Activated T-cell treated with anti-CD3 and anti-CD28 coated beads, Interleukin-2, amount 50 U/mL, for 72 hours (primary cell): ENCODE measurements at places on chromosomes 2 and 18. TPM values are rescaled to one million over a fixed set of nuclear protein-coding genes. Genes with fewer than 3 reads are reported as not detected.

Gene CYB5A
- 47.8 TPM for total RNA-seq

Gene RAB17
- 0.09 TPM for total RNA-seq

Gene ITGB1BP1
- total RNA-seq, result 132 TPM

Gene SERPINB3
- total RNA-seq, result not detected

Gene DYSF
- 1.6 TPM for total RNA-seq

Gene CDK15
- total RNA-seq, result not detected

Gene TBR1
- 0.05 TPM for total RNA-seq

Gene TRABD2A
- total RNA-seq, result 35.1 TPM

Gene FBXO36
- 1.7 TPM for total RNA-seq

Gene IL36B
- not detected for total RNA-seq

Gene DCDC2C
- total RNA-seq, result not detected

Gene SLC14A1
- 6.0 TPM for total RNA-seq

Gene PARD3B
- 0.74 TPM for total RNA-seq

Gene SLC9A2
- total RNA-seq, result not detected

Gene CRYBA2
- total RNA-seq, result not detected

Gene GNLY
- total RNA-seq, result 23.8 TPM

Gene SPHKAP
- not detected for total RNA-seq

Gene SRD5A2
- not detected for total RNA-seq

Gene FAM237A
- total RNA-seq, result not detected

Gene MAP4K3
- total RNA-seq, result 17.1 TPM

Gene CD226
- total RNA-seq, result 73.7 TPM

Gene IL1A
- total RNA-seq, result 1.4 TPM

Gene UGT1A1
- total RNA-seq, result not detected

Gene MC5R
- not detected for total RNA-seq

Gene ACSL3
- 69.3 TPM for total RNA-seq

Gene GRB14
- total RNA-seq, result not detected

Gene GAD1
- total RNA-seq, result 17.8 TPM

Gene C1QL2
- total RNA-seq, result not detected

Gene SLC11A1
- not detected for total RNA-seq

Gene CFC1
- total RNA-seq, result not detected

Gene CROCC2
- not detected for total RNA-seq

Gene HAAO
- 6.1 TPM for total RNA-seq

Gene SP9
- not detected for total RNA-seq

Gene CD8B
- 71.2 TPM for total RNA-seq

Gene IGFBP5
- not detected for total RNA-seq

Gene KCNJ3
- total RNA-seq, result not detected

Gene AKAIN1
- not detected for total RNA-seq

Gene MYL12A
- total RNA-seq, result 425 TPM

Gene PTH2R
- 0.28 TPM for total RNA-seq

Gene DES
- total RNA-seq, result 0.10 TPM

Gene SH2D6
- total RNA-seq, result 4.0 TPM

Gene GPAT2
- total RNA-seq, result 11.1 TPM

Gene OTX1
- total RNA-seq, result 0.07 TPM

Gene CLEC4F
- not detected for total RNA-seq
